ENCODE measurements at places on chromosomes 4 and X.

DNA sequence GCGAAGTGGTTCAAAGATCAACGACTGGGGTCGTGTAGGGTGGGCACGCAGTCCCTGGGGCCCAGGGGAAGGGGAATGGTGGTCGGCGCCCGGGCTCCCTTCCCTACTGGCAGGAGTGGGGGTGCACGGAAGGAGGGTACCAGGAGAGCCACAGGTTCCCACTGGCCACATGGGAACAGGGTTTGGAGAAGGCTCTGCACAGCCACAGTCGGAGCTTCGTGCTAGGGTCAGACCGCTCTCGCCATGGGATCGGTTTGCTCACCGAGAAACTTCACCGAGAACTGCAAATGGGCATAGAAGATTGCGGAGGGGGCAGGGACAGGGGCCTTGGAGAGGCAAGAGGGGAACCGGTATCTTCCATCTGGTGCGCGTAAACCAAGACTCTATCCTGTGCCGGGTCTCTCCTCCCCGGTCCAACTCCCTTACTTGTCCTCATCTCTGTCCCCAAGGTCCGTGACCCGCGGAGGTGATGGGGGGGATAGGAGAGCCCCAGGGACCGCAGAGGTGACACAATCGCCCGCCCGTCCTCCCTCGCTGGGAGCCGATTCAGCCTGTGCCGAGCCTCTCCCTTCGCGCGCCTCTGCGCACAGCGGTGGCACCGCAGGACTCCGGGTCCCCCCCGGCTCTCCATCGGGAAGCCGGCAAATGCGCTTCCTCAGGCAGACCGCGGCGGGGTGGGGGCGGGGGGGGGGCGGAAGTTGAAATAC, 1.0 kb downstream of the SCD5 start:
- peak; percentile 56 for DNase-seq

DNA sequence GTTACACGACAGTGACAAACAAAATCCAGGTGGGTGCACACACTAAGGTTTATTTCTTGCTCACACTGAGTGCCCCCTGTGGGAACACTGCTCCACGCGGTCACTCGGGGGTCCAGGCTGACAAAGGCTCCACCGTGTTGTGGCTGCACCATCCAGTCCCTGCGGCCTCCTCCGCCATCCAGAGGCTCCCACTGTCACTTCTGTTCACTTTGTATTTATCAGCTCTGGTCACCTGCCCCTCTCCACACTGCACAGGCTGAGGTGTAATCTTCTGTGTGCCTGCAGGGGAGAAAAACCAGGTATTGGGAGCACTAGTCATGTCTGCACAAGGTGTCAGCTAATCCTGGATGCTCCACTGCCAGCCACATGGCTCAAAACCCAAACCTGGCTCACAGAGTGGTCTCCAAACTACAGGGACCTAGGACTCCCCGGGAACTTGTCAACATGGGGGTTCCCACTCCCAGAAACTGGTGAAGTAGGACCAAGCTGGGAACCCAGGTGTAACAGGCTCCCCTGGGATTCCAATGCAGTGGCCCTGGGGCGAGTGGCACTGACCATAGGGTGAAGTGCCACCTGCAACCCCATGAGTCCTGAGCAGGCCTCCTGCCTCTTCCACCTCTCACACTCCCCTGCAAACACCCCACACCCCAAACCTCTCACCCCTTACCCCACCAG, 25.5 kb downstream of the HMX1 start:
- no peak for DNase-seq

DNA sequence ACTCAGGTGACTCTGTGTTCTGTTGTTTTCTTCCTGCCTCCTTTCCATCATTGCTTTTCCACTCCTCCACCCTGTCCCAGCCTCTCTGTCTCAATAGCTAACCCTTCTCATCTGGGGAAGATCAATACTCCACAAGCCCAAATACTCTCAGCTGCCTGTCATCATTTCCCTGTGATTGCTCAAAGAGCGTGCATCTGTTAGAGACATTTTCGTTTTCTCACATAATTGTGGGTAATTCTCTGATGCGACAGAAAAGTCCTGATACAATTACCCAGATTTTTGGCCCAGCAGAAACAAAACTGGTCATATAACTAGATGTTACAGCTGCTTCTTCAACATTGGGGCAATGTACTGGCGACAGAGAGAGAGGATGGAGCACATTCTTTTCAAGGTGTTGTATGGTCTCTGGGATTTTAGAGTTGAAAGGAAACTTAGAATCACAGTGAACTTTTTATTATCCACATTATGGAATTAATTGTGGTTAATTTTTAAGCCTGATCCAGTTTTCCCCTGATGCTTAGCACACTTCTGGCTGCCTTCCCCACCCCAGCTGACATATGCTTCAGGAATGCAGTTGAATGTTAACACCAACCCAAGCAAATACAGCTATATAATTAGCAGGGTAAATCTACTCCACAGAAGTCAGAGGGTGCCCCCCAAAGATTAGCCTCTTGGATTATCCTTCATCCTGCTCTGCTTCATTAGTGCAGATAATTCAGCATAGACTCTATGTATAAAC, 171.4 kb upstream of the ANXA3 start:
- no peak for DNase-seq

GRCh38 chr4:116899561-116899960, 185.8 kb downstream of the TRAM1L1 start:
- DNase-seq = no peak

GRCh38 chr4:4424499-4425115, 37.7 kb downstream of the NSG1 start:
- DNase-seq = no peak

DNA sequence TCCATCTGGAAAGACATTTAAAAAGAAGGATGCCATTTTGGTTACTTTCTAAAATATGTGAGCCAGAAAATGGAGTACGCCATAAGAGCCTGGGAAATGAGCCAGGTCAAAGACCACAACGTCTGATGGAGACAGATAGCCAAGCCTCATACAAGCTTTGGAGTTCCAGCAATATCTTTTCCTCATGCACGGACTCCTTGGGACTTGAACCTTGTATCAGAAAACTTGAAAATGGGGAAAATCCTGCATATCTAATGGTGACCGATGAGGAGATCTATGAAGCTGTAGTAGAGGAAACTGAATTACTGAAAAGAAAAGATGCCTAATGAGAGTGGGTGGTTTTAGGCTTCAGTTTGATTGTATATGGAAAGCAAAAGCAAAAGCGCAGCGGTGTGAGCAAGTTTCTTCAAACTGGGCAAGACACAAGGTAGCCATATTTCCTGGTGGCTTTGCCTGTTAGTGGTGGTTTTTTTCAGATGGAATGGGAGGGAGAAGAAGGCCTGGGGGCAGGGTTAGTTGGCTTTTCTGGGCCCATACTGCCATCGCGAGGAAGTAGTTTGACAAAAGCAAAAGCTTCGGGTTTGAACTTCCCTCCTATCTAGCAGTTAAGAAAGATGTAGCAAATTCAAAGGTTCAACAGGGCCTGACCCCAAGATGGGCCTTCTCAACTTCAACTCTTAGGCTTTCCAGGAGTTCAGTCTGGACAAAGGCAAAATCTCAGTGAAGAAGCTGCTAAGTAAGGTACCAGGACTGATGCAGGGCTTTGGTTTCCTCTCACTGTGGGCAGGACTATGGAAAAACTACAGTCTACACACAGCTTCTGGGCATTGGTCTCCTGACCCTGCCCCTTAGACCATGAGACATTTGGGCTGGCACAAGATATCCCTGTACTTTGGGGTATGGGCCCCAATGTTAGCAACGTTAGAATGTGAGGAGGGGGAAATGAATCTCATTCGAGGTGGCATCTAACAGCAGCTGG, 210.0 kb upstream of the STK26 start:
- peak; percentile 90 for DNase-seq

GRCh38 chrX:91414713-91415112, 19.9 kb upstream of the PABPC5 start:
- no peak for DNase-seq

- DNase-seq = no peak
These were observed 310.8 kb downstream of the AFF2 start for GRCh38 chrX:148811236-148811635.

GRCh38 chrX:10106806-10107205, 50.0 kb upstream of the CLCN4 start:
- DNase-seq = no peak

DNA sequence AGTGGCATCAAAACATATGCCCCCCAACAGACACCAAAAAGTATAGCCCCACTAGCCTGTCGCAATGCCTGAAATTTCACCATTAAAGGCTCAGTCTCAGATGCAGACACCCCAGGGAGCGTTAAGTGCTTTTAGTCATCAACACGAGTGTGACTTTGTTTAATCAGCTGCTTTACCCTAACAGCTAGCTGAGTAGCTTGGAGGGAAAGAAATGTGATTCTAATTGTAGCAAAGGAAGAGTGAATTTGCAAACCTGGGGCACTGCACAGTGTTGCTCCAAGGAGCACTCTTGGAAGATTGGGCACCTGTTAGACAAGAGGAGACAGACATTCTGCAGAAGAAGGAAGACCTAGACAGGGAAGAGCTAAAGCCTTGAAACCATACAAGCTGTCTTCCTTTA, 145.1 kb downstream of the BEND2 start:
- DNase-seq = no peak

DNA sequence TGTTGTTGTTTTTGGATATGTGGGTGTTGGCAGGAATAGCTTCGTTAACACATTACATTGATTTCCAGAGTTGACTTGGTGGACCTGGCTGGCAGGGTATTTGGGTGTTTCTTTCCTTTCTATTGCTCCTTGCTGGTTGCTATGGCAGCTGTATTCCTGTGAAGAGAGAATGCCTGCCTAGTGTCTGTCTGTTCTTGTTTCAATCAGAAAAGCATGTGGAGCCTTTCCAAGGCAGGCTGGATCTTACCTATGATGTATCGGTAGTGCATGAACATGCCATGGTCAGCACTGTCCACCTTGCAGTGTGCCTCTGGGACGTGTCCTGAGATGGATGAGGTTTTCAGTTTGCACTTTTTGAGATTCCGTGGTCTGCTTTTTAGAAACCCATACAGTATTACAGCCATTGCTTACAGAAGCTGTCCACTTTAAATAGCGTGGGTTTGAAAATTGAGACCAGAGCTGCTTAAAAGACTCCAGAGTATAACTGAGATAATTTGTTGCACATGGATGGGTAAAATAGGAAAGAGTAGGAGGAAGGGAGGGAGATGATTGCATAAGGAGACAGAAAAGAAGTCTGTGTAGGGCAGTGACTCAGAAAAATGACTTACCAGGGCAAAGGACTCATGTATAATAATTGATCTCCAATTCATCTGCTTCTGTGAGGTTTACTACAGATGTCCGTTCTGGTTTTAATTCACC, 20.0 kb upstream of the AADAT start:
- DNase-seq = no peak

DNA sequence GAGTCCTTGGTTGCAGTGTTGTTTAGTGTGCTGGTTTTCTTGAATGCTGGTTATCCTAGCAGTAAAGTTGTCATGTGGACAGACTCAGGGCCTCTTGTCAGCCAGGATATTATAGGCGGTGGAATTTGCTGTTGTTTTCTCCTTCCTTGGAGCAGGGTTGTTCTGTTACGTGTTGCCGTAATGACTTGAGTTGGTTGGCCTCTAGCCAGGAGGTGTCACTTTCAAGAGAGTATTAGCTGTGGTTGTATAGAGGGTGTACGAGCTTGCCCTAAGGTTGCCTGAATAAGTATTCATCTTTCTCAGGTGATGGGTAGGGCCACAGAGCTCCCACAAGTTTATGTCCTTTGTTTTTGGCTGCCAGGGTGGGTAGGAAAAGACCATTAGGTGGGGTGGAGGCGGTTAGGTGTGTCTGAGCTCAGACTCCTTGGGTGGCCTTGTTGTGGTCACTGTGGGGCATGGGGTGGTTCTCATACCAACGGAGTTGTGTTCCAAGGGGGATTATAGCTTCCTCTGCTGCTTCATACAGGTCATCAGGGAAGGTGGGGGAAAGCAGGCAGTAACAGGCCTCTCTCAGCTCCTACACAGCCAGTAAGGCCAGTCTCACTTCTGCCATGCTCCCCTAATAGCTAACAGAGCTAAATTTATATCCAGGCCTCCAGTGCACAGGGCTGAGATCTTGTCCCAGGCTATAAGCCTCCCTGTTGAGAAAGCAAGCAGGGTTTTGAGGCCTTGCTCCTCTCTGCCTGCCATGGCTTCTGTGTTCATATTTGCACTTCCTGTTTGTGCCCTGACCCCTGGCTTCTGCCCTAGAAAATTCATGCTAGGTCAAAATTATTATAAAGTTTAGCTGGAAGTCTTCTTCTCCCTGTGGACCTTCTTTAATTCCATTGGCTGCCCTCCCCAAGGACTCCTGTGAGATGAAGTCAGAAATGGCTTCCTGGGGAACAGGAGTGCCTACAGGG, 594.7 kb downstream of the RAPGEF2 start:
- DNase-seq = no peak

GRCh38 chrX:43718081-43718480, 62.0 kb downstream of the MAOA start:
- DNase-seq = no peak

DNA sequence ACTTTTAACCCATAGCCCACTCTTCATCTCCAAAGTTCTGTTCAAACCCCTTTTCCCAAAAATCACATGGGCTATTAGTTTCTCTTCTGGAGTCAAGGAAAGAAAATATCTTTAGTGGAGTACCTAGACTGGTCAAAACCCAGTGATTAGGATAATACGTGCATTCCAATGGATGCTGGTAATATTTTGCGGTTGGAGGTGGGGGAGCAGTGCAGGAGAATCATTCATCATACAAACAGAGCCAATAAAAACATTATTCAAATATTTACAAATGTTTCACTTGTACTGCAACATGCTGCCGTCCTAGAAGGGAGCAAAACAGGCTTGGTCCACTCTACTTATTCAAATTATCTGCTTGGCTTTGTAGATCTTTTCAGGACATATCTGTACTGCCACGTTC, 57.2 kb upstream of the RAB9B start:
- DNase-seq = no peak

DNA sequence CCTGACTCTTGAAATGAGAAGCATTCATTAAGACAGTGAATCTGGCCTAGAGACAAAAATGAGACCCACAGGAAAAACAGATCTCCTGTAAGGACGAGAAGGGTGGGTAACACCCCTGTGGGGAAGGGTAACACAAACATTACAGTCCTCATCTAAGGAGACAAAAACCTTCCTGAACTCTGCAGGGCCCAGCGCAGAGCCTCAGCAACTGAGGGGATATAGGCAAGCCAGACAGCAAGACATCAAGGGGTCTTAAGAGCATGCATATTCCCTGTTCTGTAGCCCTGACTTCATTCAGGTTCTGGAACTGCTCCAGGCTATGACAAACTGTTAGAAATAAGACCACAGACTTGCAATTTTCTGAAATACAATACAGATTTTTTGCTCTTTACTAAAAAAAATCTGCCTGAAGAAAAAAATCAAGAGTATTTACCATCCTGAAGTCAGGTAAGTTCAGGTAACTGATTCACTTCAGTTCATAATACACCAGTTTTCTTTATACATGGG, 15.5 kb downstream of the COX18 start:
- DNase-seq = no peak

GRCh38 chrX:29890646-29891200, 324.6 kb upstream of the MAGEB2 start:
- DNase-seq = no peak

- peak; percentile 54 for DNase-seq
These were observed at the start of gene PDGFC for GRCh38 chr4:156971676-156972378. TSS of gene PDGFC (minus strand) at chr4:156971799. CDS start at chr4:156970903, 896 bp downstream.
